NT2/D1 (cell line): ENCODE measurements at places on chromosomes 6 and 20.

DNA sequence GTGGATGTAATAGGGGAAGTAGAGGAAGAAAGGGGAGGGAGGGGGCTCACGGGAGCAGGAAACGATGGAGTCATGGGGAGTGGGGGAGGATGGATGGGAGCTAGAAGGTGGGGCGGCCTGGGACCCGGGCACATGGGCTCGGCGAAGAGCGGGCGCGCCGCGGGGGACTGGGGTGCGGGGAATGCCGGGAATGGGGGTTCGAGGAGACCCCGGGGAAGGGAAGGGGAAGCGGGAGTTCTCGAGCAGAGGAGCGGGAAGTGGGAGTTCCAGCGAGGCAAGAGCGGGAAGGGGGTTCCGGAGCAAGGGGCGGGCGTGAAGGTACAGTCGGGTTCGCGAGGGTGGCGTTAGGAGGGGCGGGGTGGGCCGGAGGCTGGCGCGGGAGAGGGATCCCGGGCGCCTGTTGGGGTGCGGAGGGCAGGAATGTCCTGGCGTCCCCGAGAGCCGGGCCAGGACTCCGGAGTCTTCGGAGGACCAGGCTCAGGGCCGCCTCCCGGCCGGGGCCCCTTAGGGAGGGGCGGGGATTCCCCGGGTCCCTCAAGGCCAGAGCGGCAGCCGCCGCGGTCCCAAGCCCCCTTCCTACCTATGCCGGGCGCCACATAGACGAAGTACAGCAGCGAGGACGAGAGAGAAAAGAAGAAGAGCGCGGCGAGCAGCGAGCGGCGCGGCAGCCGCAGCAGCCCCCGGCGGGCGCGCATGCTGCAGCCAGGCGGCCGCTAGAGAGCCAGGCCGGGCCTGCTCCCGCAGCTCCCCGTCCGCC, 504 bp downstream of the B4GALT5 start:
- no peak for DNase-seq

GRCh38 chr6:5471044-5471443, 209.7 kb downstream of the FARS2 start:
- peak; percentile 25 for DNase-seq

DNA sequence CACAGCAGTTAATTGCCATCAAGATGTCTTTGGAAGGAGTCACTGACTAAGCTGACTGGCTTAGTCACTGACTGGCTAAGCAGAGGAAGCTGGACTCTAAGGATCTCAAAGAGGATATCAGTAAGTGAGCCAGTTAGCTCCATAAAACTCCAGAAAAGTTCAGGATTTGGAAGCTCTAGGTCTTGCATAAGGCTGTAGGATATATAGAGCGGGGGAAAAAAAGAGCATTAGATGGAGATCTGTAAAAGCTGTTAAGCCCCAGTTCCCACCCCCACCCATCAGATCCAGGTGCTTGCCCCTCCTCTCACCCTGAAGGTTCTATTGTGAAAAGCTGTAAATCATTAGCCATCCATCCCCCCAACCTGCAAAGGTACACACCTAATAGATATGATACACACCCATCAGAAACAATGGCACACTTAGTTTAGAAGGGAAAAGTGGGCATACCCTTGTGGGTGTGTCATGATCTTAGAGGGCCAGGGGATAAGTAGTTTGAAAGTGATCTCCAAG, 32.2 kb downstream of the CARMIL1 start:
- no peak for DNase-seq

DNA sequence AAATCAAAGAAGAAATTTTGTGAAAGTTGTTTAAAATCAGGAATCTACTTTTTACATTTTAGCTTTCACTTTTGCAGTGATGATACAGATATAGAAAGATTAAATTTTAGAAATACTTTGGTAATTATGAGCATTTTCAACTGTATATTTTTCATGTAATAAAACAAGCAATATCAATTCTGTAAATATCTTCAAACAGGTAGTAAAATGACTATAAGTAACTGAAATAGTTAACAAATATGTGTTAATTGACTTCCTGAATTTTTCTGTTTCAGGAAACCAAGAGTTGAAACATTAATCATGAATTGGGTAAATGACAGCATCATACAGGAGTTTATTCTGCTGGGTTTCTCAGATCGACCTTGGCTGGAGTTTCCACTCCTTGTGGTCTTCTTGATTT, at the start of gene OR2B6:
Gene OR2B6, plus strand, starts transcription at position 301 of the 400 bp plus-strand sequence. Its CDS starts 0 bp downstream, at position 301.
- DNase-seq = no peak

DNA sequence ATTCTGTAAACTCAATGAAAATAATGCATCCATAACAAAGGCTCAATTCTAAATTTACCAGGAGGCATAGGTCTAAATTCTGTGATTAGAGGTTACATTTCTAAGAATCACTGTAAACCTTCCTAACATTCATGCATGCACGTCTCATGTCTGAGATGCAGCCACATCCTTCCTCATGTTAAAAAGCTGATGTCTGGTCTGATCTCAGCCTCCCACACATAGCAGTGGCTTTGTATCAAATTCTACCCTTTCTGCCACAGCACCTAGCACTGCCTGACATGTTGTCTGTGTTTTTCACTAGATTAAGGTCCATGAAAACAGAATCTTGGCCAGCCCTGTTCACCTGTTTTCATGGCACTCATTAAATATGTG, 171.1 kb downstream of the WDR27 start:
- no peak for DNase-seq

GRCh38 chr6:589090-589489, 67.8 kb downstream of the HUS1B start:
- DNase-seq = no peak
